ENCODE measurements at places on chromosomes 7 and 10.

DNA sequence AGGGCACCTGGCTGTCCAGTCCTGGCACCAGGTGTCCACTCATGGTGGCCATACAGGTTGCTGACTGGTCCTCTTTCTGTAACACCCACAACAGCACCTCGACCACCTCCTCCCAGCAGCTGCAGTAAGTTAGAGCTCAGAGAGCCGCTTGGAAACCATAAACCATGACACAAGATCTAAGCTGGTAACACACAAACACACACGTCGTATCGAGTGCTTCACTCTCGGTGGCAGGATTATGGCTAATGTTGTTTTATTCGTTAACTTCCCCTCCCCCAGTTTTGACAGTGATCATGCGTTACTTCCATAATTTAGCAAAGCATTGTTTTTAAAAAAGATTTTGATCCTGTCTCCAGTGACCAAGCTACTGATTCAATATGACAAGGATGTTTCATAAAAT lies 59.7 kb downstream of the CAMK2B start:
- DNase-seq = no peak

DNA sequence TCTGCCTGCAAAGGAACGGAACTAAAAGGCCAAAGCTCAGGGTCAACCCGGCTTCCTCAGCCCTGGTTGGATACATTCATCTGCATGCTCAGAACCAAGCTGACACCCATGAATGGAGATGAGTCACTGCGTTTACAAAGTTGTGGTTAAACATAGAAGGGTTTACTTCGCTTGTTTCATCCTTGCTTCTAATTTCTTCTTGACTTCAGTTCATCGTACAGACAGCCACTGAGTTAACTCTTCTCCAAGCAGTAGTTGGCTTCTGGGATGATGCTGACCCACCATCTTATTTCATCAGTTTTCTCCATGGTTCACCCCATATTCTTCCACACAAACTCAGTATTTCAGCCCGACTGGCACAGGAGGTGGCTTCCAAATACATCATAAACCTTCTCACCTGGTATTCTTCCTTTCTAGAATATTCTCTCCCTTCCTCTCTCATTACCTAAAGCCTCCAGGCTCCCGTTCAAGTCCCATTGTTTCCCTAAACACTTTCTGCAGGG lies 166.3 kb upstream of the RNF32 start:
- DNase-seq = no peak

GRCh38 chr7:36831049-36831448 lies 106.8 kb upstream of the AOAH start:
- no peak for DNase-seq

- no peak for DNase-seq
These were observed 46.1 kb upstream of the ZMIZ1 start for GRCh38 chr10:79022565-79023230.

- DNase-seq = no peak
These were observed 200.9 kb downstream of the AUTS2 start for GRCh38 chr7:69799048-69799697.

- DNase-seq = no peak
These were observed 915.8 kb downstream of the TYW1 start for GRCh38 chr7:67912437-67912836.

DNA sequence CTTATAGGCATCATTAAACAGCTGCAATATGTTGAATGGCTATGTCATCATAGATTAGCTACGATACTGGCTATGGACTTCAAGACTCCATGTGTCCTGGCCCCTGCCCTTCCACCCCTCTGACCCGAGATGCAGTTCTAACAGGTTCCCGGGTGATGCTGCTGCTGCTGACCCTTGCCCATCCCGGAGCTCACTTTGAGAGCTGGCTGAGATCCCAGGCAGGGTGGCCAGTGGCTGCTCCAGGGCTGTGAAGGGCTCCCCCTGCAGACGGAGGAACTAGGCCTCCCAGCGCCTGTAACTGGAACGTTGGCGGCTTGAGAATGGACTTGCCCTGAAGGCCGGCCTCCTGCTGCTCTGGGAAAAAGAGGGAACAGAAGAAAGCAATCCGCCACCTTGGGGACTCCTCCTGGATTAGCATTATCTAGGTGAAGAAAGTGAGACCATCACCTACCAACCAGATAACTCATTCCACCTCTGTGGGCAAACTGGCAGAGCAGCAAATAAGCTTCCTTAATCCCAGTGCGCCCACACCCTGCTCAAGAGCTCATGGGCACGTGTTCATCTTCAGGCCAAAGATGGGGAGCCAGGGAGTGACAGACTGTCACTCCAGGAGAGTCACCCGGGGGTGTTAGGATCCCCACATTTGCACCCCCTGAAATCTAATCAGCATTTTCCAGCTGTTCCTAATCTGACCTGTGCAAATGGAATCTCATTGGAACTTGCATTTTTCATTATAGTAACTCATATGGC lies 56.8 kb downstream of the PARP12 start:
- no peak for DNase-seq

DNA sequence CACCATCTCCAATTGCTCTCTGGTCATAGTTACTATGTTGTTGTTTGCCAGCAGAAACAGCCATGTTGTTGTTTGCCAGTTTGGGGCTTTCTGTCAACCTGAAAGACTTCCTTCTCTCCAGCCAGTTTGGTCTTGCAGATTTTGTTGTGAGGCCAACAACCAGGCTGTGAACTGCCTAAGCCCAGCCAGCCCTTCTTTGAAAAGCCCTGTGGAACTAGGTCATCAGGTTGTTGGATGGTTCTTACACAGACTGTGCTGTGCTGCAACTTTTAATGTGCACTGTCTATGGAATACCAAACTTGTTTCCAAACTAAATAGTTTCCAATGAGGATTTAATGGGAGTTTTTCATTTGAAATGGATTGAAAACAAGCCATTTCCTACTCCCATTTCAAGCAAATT lies 592.7 kb upstream of the GALNT17 start:
- no peak for DNase-seq

DNA sequence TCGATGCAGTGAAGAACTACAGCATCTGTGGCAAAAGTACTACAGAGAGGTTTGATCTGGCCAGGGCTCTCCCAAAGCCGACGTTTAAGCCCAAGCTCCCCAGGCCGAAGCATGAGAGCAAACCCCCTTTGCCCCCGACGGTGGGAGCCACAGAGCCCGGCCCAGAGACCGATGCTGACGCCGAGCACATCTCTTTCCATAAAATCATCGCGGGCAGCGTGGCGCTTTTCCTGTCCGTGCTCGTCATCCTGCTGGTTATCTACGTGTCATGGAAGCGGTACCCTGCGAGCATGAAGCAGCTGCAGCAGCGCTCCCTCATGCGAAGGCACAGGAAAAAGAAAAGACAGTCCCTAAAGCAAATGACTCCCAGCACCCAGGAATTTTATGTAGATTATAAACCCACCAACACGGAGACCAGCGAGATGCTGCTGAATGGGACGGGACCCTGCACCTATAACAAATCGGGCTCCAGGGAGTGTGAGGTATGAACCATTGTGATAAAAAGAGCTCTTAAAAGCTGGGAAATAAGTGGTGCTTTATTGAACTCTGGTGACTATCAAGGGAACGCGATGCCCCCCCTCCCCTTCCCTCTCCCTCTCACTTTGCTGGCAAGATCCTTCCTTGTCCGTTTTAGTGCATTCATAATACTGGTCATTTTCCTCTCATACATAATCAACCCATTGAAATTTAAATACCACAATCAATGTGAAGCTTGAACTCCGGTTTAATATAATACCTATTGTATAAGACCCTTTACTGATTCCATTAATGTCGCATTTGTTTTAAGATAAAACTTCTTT lies 2.3 kb downstream of the LRRTM3 start:
- DNase-seq = no peak

DNA sequence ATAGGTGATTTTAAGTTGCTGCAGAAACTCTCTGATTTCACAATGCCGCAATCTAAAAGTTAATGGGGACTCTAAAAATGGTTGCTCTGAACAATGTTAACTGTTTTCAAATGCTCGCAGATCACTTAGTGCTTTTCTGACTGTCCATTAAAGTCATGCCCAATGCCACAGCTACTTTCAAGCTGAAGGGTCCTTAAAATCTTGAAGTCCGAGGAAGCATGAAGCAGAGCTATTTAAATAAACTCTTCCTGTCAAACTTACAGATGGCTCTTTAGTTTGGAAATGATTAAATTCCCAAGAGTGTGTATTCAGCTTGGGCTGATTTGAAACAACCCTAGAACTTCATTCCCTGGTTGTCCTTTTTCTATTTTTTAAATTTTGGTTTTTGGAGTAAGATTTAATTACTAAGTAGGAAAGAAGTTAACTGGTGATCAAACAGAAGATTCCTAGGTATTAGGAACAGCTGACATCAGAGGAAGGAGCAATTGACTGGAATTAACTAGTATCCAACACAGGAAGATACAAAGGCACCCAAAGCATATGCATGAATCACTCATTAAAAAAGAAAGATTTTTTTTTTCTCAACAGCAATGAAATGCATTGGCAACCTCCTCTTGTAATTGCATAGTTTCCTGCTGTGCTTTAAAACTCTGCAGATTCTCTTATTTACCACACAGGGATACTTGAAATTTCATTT lies 105.1 kb downstream of the NRP1 start:
- DNase-seq = no peak

DNA sequence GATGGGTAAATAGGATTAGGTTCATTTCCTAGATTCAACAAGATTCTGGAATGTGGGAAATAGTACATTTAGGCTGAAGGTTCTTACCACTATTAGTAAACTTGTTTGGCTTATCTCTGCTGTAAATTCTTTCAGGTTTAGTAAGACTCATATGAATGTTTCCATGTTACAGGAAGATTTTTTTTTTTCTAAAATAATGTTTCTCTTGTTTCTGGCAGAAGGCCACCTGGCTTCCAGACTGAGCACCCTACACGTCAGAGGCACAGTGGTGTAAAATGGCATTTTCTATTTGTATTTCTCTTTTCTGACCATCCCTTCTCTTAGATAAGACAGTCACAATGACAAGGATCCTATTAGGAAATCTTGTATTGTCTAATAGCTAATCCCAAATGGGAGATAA lies 22.7 kb upstream of the AASS start:
- DNase-seq = no peak

DNA sequence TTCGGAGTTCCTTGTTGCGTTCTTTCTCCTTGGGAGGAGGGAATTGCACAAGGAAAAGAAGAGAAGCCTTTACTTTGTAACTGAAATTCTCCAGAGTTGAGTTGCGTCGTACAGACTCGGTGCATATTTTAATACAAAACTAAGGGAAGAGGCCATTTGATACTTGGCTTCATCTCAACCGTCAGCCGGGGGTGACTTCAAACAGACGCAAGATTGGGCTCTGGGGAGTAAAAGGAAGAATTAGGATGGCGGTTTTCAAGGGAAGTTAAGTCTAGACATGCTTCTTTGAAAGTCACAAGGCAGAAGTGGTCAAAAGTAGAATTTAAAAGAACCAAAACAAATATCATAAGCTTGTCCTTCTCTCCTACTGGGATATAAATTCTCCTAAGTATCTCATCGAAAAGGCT lies 1.6 kb downstream of the PRR15 start:
- no peak for DNase-seq

DNA sequence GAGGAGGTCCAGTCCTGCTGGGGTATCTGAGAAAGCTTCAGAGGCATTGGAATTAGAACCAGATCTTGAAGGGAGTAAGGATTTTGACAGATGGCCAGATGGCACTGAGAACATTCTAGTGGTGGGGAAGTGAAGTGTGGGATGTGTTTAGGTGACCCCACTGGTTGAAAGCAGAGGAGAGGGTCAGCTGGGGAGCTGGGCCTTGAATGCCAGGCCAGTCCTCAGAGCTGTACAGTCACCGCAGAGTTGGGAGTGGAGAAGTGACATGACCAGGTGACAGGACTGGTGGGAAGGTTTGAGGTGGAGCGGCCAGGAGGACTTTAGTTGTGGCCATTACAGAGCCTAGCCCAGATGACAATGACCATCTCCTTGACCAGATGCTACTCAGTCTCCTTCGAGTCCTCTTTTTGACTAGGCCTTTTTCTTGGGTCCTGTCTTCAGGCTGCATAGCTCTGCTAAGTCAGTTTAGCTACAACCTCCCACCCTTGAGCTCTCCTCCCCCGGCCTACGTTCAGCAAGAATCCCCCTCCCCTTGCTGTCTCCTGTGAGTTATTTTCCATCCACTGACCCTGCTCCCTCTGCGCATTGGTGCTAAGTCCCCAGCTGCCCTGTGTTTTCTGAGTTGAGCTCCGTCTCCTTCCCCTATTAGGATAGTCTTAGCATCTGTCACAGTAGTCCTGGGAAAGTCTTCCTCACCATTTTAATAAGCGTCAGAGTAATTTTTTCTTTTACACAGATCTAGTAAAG lies 56.3 kb downstream of the CCNY start:
- no peak for DNase-seq

DNA sequence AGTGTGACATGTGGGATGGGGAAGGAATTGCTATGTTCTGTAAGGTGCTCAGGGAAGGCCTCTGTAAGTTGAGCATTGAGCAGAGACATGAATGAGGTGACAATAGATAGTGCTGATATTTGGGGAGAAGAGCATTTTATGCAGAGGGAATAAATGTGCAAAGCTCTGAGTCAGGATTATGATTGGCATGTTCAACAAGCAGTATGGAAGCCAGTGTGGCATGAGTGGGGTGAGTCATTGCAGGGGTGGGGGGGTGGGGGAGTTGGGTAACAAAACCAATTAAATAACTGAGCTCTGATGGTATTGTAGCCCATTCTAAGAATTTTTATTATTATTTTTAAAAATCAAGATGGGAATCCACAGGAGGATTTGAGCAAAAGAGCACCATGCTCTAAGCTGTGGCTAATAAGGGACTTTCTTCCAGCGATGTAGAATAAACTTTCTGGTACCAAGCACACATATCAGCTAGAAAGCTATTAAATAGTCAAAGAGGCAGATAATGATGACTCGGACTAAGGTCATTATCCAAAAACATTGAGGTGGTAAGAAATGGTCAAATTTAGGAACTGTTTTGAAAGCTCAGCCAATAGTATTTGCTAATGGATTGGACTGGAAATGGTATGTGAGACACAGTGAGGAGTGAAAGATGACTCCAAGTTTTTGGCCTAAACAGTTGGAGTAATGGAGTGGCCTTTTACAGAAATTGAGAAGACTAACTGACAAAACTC lies 96.4 kb downstream of the PRKG1 start:
- no peak for DNase-seq

- no peak for DNase-seq
These were observed 224.8 kb upstream of the LYZL1 start for GRCh38 chr10:29063806-29064644.

DNA sequence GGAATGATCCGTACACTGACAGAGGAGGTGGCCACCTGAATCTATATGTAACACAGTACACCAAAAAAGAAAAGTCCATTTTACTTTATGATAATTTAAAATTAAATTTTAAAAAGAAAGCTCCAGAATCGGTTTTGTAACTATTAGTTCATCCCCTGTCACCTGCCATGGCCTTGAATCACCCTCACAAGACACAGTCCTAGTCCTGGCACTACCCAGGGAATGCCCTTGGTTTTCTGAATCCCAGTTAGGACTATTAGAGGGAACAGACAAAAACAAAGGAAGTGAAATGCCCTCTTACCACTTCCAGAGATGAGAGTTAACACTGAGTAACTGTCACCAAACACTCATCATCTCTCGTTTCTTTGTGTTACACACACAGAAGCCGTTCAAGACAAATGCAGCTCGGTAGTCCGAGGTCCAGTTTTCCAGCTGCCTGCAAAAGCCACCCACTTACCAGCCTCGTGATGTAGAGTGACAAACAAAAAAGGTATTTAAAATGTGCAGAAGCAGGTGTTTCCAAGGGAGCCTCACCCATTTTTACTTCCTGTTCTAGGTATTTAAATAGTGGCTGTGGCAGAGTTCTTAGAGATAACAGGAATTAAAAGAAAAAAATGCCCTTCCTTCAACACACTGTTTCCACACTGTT lies 6.1 kb downstream of the PTPRN2 start:
- DNase-seq = no peak

- no peak for DNase-seq
These were observed 11.7 kb upstream of the CALML3 start for GRCh38 chr10:5512881-5513612.
